ENCODE measurements at places on chromosomes 12 and 14. TPM values are rescaled to one million over a fixed set of nuclear protein-coding genes. Genes with fewer than 3 reads are reported as not detected.

A2M gene
- 566 TPM for total RNA-seq

SMAGP gene
- 6.6 TPM for total RNA-seq

AVPR1A gene
- total RNA-seq = not detected

ATXN2 gene
- total RNA-seq = 48.4 TPM

STAC3 gene
- total RNA-seq = 4.5 TPM

CCDC88C gene
- 0.72 TPM for total RNA-seq

FAM90A1 gene
- total RNA-seq = 0.13 TPM

HOTAIR gene
- not detected for total RNA-seq

ESPL1 gene
- 7.4 TPM for total RNA-seq

DNAH10 gene
- total RNA-seq = 0.32 TPM

CCDC38 gene
- not detected for total RNA-seq

PPFIA2 gene
- not detected for total RNA-seq

CLEC1A gene
- 0.13 TPM for total RNA-seq

ATXN3 gene
- total RNA-seq = 11.1 TPM

ACVRL1 gene
- total RNA-seq = 39.7 TPM

TESPA1 gene
- total RNA-seq = not detected

DIO3 gene
- 7.2 TPM for total RNA-seq

TMCC3 gene
- total RNA-seq = 0.08 TPM

C12orf54 gene
- total RNA-seq = not detected

PRH2 gene
- 0.48 TPM for total RNA-seq

MRPS35 gene
- total RNA-seq = 52.8 TPM

SERPINA3 gene
- 66.7 TPM for total RNA-seq

PPP1R1A gene
- total RNA-seq = not detected

CFAP54 gene
- total RNA-seq = 2.6 TPM

C12orf50 gene
- not detected for total RNA-seq

JAG2 gene
- total RNA-seq = 0.48 TPM

IL23A gene
- 0.56 TPM for total RNA-seq

POTEM gene
- not detected for total RNA-seq

MYH7 gene
- total RNA-seq = 0.56 TPM

FOXA1 gene
- total RNA-seq = 2.1 TPM

CACNB3 gene
- total RNA-seq = 27.5 TPM

AQP5 gene
- total RNA-seq = not detected

OR4K15 gene
- total RNA-seq = not detected

PLA2G1B gene
- total RNA-seq = not detected

PGF gene
- total RNA-seq = 14.6 TPM

KRT8 gene
- total RNA-seq = 32.7 TPM

FBRSL1 gene
- total RNA-seq = 9.2 TPM

KRT79 gene
- total RNA-seq = not detected

Measured in epithelial cell of alveolus of lung (primary cell).